Uterus (tissue), 4 donors: ENCODE measurements at places on chromosomes 5 and 9. TPM values are rescaled to one million over a fixed set of nuclear protein-coding genes. Genes with fewer than 3 reads are reported as not detected.

Gene BHMT2
- total RNA-seq: not detected

Gene CD72
- total RNA-seq: not detected

Gene GABRA6
- total RNA-seq: not detected

Gene WWC1
- 8.7 TPM for total RNA-seq

Gene ZNF454
- total RNA-seq: 11.8 TPM

Gene TMEM215
- total RNA-seq: not detected

Gene HTR4
- not detected for total RNA-seq

Gene TMC1
- under 0.01 TPM for total RNA-seq

Gene CDC25C
- 4.6 TPM for total RNA-seq

Gene EQTN
- 2.8 TPM for total RNA-seq

Gene ALDOB
- not detected for total RNA-seq

Gene ANKRD31
- total RNA-seq: not detected

Gene GNAQ
- 42.1 TPM for total RNA-seq

Gene DOCK8
- total RNA-seq: 14.1 TPM

Gene MLLT3
- 2.1 TPM for total RNA-seq

Gene ANKRD34B
- not detected for total RNA-seq

Gene SHLD3
- 0.77 TPM for total RNA-seq

Gene CARD9
- under 0.01 TPM for total RNA-seq
